ENCODE measurements at places on chromosomes 2 and 18.

- DNase-seq = no peak
These were observed 66.7 kb downstream of the MBD2 start for GRCh38 chr18:54157646-54158385.

- DNase-seq = no peak
These were observed 37.8 kb downstream of the HS6ST1 start for GRCh38 chr2:128280901-128281321.

DNA sequence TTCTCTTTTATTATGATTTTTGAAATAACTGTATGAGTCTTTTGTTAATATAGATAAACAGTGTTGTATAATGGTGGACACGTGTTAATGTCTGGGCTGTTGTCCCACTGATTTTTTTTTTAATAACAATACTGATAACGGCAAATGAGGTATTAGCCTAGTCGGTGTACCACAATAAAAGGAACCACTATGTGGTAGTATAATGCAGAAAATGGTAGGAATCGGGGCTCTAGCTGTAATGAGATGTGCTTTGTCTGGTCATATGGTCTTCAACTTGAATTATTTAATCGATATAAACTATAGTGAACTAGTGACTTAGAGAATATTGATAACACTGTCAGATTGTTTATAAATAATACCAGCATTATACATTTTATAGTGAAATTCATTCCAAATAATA, 517.9 kb upstream of the SPHKAP start:
- no peak for DNase-seq

- DNase-seq = no peak
These were observed 19.1 kb downstream of the NIFK start for GRCh38 chr2:121717529-121717928.

DNA sequence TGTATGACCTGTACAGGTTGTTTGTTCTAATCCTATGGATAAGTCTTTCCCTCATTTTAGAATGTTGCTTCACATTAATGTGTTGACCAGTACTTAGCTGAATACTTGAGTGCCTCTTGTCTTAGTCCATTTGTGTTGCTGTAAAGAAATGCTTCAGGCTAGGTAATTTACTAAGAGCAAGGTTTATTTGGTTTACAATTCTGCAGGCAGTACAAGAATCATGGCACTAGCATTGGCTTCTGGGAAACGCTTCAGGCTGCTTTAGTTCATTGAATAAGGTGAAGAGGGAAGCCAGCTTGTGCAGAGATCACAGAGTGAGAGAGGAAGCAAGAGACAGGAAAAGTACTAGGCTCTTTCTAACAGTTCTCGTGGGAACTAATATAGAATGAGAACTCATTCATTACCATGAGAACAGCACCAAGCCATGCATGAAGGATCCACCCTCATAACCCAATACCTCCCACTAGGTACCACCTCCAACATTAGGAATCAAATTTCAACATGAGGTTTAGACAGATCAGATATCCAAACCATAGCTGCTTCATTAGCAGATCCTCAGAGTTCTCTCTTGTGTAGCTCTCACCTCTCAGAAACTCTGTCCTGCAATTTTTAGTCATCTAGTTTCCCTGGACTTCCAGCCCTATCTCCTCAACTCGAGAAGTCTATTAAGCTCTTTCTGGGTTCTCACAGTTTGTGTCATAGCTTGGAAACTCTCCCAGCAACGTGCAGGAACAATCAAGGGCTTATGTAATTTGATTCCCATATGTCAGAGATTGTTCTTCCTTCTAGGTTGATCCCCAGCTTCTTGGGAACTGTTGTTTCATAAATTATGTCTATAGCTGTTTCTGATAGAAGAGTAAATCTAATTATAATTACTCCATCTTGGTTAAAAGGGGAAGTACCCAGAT, 2082.3 kb upstream of the CELF4 start:
- DNase-seq = no peak

DNA sequence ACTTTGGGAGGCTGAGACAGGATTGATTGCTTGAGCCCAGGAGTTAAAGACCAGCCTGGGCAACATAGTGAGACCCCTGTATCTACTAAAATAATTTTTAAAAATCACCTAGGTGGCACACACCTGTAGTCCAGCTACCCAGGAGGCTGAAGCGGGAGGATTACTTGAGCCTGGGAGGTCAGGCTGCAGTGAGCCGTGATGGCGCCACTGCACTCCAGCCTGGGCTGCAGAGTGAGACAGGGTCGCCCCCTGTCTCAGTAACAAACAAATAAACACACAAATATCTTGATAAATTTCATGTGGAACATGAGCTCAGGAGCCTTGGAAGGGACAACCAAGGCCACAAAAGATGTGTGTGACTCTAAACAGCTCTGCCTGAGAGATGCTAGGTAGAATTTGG, 11.7 kb upstream of the ANKRD53 start:
- no peak for DNase-seq

GRCh38 chr18:57561728-57562423, 24.6 kb downstream of the FECH start:
- DNase-seq = no peak

DNA sequence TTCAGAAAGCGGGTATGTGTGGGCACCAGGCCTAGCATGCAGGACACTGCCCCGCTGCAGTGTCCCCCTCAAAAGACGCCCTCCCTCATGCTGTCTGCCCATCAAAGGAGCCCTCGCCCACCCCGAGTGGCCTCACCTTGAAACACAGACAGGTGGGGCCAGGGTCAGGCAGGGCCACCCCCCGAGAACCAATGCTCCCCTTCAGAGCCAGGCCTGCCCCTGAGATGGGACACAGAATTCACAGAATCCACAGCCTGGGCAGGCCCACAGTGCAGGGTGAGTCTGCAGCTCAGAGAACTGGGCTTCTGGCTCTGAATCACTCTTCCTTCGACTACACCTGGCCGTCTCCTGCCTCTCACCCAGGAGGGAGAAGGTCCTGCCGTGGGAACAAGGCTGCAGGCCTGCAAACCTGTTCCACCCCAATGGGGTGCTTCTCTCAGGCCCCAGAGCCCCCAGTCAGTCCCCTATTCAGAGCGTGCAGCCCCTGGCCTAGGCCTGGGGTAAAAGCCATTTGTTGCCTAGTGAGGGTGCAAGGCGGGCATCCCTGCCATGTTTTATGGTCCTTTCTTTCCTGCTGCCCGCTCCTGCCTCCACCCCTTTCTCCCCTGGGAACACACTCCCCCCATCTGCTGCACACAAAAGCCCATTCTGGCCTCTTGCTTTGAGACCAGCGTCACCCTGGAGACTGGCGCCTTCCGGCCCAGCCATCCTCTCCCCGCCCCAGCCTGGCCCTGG, 11.3 kb upstream of the ARHGEF4 start:
- DNase-seq = no peak

DNA sequence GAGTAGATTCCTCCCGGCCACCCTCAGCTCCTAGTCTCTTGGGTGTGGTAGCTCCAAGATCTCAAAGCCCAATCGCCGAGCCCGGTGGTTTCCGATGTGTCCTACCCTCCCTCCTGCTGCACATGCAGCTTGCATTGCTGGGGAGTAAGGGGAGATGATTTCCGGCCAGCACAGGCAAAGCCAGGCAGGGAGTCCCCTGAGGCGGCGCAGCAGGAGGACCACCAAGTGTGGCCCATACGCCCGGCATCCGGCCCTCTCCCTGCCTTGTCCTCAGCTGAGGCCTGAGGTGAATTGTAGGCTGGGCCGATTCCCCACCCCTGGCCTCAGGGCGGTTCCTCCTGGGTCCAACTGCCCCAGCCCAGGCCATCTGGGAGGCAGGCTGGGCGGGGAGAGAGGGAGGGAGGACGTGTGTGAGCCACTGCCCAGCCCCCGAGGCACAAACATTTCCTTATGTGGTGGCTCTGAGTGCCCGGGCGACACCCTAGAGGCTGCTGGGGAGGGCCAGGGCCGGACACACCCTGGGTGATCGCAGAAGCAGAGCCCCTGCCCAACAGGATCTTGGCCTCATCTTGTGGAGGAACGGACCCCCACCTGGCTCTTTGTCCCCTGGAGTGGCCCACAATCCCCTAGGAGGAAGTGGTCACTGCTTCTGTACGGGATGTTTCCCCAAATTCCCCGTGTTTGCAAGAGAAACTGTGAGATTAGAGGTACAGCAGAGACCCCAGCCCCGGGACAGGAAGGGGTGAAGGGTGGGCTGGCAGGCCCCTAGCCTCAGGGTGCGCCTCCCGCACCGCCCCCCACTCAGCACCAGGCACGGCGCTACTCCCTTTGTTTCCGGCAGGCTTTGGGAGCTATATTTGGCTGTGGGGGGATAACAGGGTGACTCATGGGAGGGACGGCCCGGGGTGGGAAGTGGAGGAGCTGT, 41.9 kb upstream of the PTMA start:
- DNase-seq = no peak

DNA sequence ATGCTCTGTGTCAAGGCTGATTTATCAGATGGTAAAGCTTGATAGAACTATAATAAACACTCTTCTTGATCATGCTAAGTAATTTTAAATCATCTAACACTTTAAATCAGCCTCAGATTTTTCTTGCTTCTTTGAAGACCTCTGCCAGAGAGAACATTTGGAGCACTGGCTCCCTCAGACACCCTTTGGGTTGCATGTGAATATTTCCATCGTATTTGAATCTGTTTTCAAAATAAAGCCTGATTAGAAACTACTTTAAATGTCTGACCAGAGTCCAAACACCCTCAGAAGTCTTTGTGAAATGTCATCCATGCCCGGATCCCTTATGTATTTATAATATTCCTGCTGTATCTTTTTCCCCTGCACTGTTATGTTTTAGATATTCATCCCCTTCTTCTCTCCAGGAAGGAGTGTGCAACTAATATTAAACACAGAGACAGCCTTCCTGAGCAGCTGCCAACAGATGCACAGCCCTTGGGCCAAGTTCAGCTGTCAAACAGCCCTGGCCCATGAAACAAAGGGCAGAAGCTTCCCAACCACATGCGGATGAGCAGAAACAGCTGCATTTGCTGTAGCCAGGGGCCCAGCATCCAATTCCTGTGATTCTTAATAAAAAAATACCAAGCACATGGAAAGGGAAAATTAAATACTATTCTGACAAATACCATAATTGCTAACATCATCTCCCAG, 46.5 kb downstream of the DPP10 start:
- DNase-seq = no peak

DNA sequence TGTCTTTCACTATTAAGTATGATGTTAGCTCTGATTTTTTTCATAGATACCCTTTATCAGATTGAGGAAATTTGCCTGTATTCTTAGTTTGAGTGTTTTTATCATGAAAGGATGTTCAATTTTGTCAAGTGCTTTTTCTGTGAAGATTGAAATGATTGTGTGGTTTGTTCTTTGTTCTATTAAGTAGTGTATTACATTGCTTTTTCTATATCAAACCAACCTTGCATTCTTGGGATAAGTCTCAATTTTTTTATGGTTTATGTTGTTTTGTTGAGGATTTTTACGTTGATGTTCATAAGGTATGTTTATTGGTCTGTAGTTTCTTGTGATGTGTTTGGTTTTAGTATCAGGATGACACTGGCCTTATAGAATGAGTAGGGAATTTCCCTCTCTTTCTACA, 19.1 kb downstream of the PDK1 start:
- DNase-seq = no peak

- DNase-seq = no peak
These were observed 226.5 kb upstream of the RBMS1 start for GRCh38 chr2:160720098-160720497.

- no peak for DNase-seq
These were observed 171.6 kb downstream of the PLCL1 start for GRCh38 chr2:197975931-197976519.

GRCh38 chr2:236548179-236548921, 21.3 kb upstream of the ACKR3 start:
- no peak for DNase-seq

- DNase-seq = no peak
These were observed 344.8 kb downstream of the MTX2 start for GRCh38 chr2:176614049-176614448.

GRCh38 chr18:54357082-54357659, 487 bp downstream of the STARD6 start:
- peak; percentile 1 for DNase-seq
